NCI-H1105 treated with DMSO at 0.1 percent for 48 hours (cell line): ENCODE measurements at places on chromosomes 5 and 9.

- DNase-seq: peak; percentile 23
These were observed 18.5 kb upstream of the ANXA1 start for GRCh38 chr9:73133022-73133651.

DNA sequence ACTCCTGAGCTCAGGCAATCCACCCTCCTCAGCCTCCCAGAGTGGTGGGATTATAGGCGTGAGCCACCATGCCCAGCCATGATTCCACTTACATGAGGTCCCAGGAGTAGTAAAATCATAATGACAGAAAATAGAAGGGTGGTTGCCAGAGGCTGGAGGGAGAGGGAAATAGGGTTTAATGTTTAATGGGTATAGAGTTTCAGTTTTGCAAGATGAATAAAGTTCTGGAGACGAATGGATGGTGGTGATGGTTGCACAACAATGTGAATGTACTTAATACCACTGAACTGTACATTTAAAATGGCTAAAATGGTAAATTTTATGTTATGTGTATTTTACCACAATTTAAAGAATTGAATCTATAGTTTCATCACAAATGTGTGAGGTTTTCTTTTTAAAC lies 146.5 kb upstream of the ABCA1 start:
- DNase-seq: no peak

DNA sequence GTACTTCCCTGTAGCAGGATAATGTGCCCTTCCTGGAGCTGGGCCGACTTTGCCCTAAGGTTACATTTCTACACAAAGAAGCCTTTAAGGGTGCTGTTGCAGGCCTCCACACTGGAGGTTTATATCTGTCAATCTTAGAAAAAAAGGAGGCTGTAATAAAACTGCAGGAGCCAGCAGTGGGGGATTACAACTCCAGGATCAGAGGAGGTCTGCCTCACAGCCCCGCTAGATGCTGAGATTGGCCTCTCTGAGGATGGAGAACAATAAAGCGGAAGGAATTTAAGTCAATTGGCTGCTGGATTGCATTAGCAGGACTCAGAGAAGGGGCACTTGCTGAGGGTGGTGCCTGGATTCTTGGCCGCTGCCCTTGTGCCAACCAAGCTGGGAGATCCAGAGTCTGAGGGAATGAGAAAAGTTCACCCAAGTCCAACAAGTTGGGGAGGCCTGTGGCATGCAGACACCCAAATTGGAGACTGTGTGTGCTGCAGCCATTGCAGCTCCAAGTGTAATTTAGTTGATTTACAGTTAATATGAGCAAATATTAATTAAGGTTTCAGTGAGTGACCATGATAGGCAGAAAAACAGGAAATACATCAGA lies 99.0 kb upstream of the SSBP2 start:
- DNase-seq: no peak

- no peak for DNase-seq
These were observed 9.6 kb upstream of the PUM3 start for GRCh38 chr9:2853517-2853916.

GRCh38 chr5:83510260-83510659 lies 38.7 kb downstream of the VCAN start:
- no peak for DNase-seq

DNA sequence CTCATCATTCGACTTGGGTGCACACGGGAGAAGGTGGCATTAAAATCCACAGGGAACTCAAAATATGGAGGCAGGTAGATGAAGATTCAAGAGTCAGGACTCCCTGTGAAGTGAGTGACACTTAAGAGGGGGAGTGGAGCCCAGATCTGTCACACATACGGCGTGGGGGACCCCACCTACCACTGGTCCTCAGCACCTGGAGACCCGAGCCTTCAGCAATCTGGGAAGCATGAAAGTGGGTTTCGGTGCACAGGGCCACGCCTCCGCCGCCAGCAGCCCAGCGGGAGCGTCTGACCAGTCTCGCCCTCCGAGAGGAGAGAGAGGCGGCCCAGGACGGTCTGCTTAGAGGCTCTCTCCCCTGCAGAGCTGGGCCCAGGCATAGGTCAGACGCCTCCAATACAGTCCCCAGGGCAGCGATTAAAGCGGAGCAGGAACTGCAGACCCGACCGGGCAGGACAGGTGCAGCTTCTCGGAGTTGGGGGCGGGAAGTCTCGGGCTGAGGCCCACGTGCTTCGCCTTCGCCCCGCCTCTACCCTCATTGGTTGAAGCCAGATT lies 639 bp upstream of the SLC2A8 start:
- no peak for DNase-seq

DNA sequence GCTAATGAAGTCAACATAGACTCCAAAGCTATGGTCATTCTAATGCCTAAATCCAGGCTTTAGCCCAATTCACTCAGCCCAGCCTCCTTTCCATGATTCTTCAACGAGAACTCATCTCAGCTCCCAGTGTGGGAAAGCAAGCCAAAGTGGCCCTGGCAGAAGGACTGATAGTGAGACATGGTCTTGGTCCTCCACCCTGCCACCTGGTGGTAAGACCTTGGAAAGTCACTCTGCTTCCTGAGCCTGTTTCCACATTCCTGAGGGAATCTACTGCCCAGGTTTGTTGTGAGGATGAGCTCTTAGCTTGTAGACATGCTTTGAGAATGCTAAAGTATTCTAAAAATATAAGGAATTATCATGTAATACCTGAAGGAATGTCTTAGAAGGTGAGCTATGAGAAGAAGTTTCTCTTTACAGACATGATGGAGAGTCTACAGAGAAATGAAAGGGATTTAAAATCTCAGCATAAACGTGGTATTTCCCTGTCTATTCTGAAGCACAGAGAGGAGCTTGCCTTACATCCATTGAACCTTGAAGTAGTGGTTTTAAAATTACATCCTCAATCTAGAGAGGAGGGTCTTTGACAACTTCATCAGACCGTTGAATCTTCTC lies 173.5 kb downstream of the TRIM32 start:
- DNase-seq: peak; percentile 66

DNA sequence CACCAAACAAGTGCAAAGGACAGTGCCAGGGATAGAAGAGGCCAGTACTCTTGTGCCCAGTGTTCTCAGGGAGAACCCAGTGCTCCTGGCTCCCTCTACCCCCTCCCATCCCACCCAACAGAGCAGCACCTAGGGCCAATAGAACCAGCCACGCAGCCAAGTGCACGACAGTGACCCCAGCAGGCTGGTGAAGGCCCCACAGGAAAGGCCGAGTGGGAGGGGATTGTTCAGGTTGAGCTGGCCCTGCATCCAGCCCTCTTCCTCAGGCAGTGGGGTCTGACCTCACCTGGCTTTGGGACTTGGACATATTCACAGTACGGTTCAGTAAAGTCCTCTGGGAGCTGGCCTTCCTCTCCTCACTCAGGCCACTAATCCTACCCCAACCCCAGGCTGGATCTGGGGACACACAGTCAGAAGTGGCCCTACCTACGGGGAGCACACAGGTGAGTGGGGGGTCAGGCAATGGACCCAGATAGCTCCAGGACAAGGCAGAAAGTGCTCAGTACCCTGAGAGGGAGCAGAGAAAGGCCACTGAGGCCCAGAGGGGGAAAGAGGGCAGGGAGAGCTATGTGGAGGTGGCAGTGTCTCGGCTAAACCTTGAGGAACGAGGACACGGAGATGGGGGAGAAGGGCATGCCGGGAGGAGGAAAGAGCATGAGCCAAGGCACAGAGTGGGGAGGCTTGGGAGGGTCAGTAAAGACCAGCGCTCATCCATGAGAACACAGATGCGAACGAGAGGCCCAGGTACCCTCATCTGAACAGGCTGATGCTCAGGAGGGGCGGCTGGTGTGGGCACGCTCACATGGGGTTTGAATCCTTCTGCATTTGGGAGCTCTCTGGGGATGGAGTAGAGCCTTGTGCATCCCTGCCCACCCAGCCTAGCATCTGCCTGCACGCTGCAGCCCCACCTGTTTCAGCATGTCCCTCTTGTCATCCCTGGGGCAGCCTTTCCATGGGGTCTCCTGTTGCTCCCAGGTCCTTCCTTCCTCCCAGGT lies 25.6 kb downstream of the POLR1E start:
- DNase-seq: no peak

DNA sequence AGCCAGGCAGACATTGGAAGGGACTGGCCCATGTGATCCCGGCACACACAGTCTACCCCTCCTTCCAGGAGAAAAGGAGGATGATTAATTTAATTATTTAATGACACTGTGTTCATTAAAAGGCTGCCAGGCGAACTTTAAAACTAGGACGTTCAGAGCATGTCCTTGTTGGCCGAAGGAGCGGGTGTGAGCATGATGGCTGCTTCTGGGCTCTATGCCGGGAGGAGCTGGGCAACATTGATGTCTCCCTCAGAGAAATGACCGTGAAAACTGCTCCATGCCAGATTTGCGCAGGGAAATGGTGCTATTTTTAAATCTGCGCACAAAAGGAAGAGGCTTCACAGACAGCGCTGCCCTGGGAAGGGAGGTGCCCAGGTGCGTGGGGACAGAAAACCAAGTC lies 284.9 kb upstream of the IRX4 start:
- DNase-seq: no peak

- DNase-seq: peak; percentile 5
These were observed 54.7 kb upstream of the SARDH start for GRCh38 chr9:133792721-133793470.

GRCh38 chr5:138565100-138565821 lies 9.9 kb downstream of the HSPA9 start:
- DNase-seq: no peak

- DNase-seq: no peak
These were observed 69.1 kb upstream of the NR3C1 start for GRCh38 chr5:143472576-143472975.

GRCh38 chr5:80181618-80182211 lies 74.1 kb downstream of the SERINC5 start:
- no peak for DNase-seq

DNA sequence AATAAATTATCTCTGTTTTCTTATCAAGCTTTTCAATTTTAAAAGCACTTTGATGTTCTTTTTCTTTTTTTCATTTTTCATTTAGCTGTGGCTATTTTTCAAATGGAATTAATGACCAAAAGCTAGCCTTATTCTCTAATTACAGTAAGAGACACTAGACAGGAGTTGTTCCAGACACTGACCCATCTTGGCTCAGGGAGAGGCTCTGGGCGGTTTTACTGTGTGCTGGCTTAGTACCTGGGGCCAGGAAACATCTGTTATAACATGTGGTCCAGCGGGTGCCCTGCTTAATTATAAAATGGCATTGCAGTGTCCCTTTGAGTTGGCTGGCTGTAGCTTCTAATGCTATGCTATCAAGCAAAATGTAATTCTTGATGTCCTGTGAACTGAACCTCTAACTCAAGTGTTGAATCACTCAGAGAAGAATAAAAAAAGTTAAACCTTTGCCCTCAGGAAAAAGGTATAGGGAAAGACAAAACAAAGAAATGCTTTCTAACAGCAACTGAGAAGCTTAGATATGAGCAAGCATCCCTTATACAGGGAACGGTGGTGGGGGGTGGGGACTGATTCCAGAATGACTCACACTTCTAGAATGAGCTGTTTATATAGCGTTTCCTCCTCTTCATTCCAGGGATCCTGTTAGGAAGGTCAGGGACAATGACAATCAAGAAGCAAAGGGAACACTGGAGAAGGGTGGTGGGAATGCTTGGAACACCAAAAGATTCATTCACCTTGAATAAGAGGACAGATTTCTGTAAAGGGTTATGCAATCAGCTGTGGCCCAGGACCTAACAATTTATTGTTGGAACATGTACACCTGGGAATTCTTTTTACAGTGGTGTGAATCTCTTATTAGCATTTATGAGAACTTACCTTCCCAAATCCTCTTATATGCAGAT lies 58.7 kb upstream of the NFIB start:
- DNase-seq: no peak

DNA sequence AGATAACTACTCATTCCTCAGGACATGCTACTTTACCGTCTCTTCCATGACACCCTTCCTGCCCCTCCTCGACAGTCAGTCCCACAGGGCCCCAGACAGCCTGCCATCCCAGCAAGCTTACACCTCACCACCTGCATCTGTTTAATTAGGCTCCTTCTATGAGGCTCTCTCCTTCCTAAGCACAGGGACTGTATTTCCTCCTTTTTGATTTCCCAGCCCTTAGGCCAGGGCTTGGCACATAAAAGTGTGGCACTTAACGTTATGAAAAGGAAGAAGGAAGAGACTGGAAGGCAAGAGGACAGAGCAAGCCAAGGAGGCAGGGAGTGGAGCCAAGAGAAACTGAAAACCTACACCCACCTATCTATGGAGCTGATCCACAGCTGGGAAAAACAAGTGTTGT lies 146.8 kb downstream of the SIL1 start:
- DNase-seq: no peak

DNA sequence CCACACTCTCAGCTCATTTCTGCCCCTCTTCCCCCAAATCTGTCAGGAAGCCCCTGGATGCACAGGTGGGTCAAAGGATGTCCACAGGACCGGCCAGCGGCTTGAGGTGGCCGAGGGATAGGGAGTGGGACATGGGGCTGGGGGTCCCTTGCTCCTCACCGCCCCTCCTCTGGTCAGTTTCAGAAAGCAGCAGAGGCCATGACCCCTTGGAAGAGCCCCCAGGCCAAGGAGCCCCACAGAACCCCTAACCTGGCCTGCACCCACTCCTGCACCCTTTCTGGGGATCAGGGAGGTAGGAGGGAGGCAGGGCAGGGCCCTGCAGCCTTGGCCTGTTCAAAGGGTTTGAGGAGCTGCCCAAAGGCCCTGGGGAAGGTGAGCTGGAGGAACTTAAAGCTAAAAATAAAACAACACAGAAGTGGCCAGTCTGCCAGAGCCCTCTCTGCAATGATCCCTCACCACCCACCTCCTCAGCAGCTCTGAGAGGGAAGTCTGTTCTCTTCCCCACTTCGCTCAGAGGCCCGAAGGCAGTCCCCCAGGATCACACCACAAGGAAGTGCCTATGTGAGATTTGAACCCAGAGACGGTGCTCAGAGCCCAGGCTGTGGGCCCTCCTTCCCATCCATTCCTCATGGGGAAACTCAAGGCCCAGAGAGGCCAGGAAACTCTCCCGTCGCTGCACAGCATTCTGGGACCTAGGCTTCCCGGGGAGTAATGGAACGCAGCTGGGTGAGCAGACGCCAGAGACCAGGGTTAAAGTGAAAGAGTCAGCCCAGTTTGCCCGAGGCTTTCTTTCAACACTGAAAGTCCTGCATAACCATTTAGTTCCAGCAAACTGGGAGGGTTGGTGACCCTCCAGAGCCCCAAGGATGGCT lies 910 bp downstream of the ENG start:
- no peak for DNase-seq

GRCh38 chr9:110351009-110351467 lies 13.4 kb upstream of the TXNDC8 start:
- DNase-seq: no peak

DNA sequence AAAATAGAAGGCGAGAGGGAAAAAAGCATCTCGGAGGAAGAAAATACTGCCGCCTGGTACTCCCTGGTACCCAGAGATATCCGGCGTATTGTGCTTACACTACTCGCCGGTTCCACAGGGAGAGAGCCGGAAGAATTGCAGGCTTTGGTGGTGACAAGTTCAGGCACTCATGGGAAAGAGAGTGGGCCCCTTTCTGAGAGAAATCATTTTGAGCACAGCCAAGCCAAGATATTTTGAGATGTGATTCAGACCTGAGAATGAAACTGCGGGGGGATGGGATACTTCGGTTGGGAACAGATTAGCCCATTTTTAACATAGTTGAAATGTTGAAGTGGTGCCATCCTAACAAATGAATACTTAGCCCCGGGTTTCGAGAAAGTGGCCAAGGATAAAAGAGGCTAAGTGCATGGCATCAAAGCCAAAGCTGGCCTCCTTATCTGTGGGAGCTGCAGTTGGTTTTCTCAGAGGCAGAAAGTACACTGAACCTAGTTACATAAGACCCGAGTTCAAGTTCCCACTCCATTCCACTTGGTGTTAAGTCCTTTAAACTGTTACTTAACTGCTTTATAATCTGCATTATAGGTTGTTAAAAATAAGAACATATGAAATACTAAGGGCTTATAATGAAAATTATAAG lies 62.7 kb downstream of the SLC1A3 start:
- no peak for DNase-seq
